Purkinje cell (primary cell): ENCODE measurements at places on chromosomes 4 and X. TPM values are rescaled to one million over a fixed set of nuclear protein-coding genes. Genes with fewer than 3 reads are reported as not detected.

The TEC gene
- polyA plus RNA-seq = 0.06 TPM in 1 of 2 replicates, not detected in the other

The TENT5D gene
- not detected in 2 replicates for polyA plus RNA-seq

The ADAMTS3 gene
- 0.82 TPM in 1 of 2 replicates, not detected in the other for polyA plus RNA-seq

The NMU gene
- polyA plus RNA-seq = 4.3 TPM in 1 of 2 replicates, not detected in the other

The CPZ gene
- polyA plus RNA-seq = not detected in 2 replicates

The ASMT gene
- not detected in 2 replicates for polyA plus RNA-seq

The RAB39B gene
- 19.7 and 22.1 TPM in 2 replicates for polyA plus RNA-seq

The SMIM20 gene
- 161 and 174 TPM in 2 replicates for polyA plus RNA-seq

The WDR1 gene
- polyA plus RNA-seq = 25.4 and 26.9 TPM in 2 replicates

The CT45A1 gene
- polyA plus RNA-seq = not detected in 2 replicates

The SUPT20HL1 gene
- not detected in 2 replicates for polyA plus RNA-seq

The ATP1B4 gene
- polyA plus RNA-seq = not detected in 2 replicates

The CTAG1B gene
- not detected in 2 replicates for polyA plus RNA-seq

The ARFIP1 gene
- polyA plus RNA-seq = 6.3 and 10.1 TPM in 2 replicates

The MAGEA9B gene
- not detected in 2 replicates for polyA plus RNA-seq

The SLC34A2 gene
- polyA plus RNA-seq = not detected in 2 replicates

The XAGE1B gene
- polyA plus RNA-seq = not detected in 2 replicates

The KIAA1210 gene
- polyA plus RNA-seq = not detected in 2 replicates

The NIPAL1 gene
- polyA plus RNA-seq = 0.50 and 0.80 TPM in 2 replicates

The RIPPLY1 gene
- not detected in 2 replicates for polyA plus RNA-seq

The MSMO1 gene
- 63.7 and 100 TPM in 2 replicates for polyA plus RNA-seq

The AADAT gene
- 0.22 and 2.5 TPM in 2 replicates for polyA plus RNA-seq

The MAGEE1 gene
- 39.9 and 53.6 TPM in 2 replicates for polyA plus RNA-seq

The GUCY1B1 gene
- 71.6 and 81.6 TPM in 2 replicates for polyA plus RNA-seq

The UTP14A gene
- polyA plus RNA-seq = 5.0 and 6.4 TPM in 2 replicates

The GABRQ gene
- polyA plus RNA-seq = not detected in 2 replicates

The DIPK2B gene
- not detected in 2 replicates for polyA plus RNA-seq

The NAP1L3 gene
- 94.6 and 98.2 TPM in 2 replicates for polyA plus RNA-seq

The LUZP4 gene
- polyA plus RNA-seq = not detected in 2 replicates

The CT47B1 gene
- not detected in 2 replicates for polyA plus RNA-seq

The CLCN4 gene
- 63.8 and 76.4 TPM in 2 replicates for polyA plus RNA-seq

The ENPP6 gene
- 0.70 TPM in 1 of 2 replicates, not detected in the other for polyA plus RNA-seq

The PGAM4 gene
- not detected in 2 replicates for polyA plus RNA-seq

The PASD1 gene
- not detected in 2 replicates for polyA plus RNA-seq

The COMMD8 gene
- polyA plus RNA-seq = 136 and 219 TPM in 2 replicates

The SMIM10 gene
- polyA plus RNA-seq = 1.2 TPM in 1 of 2 replicates, not detected in the other

The NKX3-2 gene
- not detected in 2 replicates for polyA plus RNA-seq

The TKTL2 gene
- polyA plus RNA-seq = not detected in 2 replicates

The IL2 gene
- not detected in 2 replicates for polyA plus RNA-seq

The KLB gene
- 0.85 TPM in 1 of 2 replicates, not detected in the other for polyA plus RNA-seq

The ARSJ gene
- 0.42 and 0.85 TPM in 2 replicates for polyA plus RNA-seq

The CDKL5 gene
- polyA plus RNA-seq = 6.5 TPM in 1 of 2 replicates, not detected in the other

The DNAJB14 gene
- 156 and 160 TPM in 2 replicates for polyA plus RNA-seq

The CXCL3 gene
- not detected in 2 replicates for polyA plus RNA-seq

The TCP11X2 gene
- polyA plus RNA-seq = not detected in 2 replicates

The TLL1 gene
- 1.2 and 1.4 TPM in 2 replicates for polyA plus RNA-seq

The PPP4R3C gene
- not detected in 2 replicates for polyA plus RNA-seq

The ZNF157 gene
- 0.17 TPM in 1 of 2 replicates, not detected in the other for polyA plus RNA-seq

The PAK3 gene
- polyA plus RNA-seq = 23.9 and 29.5 TPM in 2 replicates

The PCDH18 gene
- polyA plus RNA-seq = 0.08 TPM in 1 of 2 replicates, not detected in the other
